RWPE2 (cell line): ENCODE measurements at places on chromosomes 11 and 22.

- no peak for DNase-seq
- no peaks in the 10 kb centered on the region for H3K36me3 ChIP-seq
- H3K4me1 ChIP-seq, result no peaks in the 10 kb centered on the region
- no peak overlapping the region for H3K4me3 ChIP-seq
- no peaks in the 10 kb centered on the region for H3K27me3 ChIP-seq
These were observed 160.9 kb upstream of the MTMR2 start for GRCh38 chr11:96084610-96085318.

- H3K36me3 ChIP-seq, result no peaks in the 10 kb centered on the region
- peaks cover 13% of the 10 kb centered on the region for H3K4me1 ChIP-seq
- no peak for DNase-seq
- H3K4me3 ChIP-seq, result no peak overlapping the region
- H3K27me3 ChIP-seq, result no peaks in the 10 kb centered on the region
- H3K27ac ChIP-seq, result no peak overlapping the region
These were observed 20.4 kb upstream of the LDLRAD3 start for GRCh38 chr11:35923452-35923851.

DNA sequence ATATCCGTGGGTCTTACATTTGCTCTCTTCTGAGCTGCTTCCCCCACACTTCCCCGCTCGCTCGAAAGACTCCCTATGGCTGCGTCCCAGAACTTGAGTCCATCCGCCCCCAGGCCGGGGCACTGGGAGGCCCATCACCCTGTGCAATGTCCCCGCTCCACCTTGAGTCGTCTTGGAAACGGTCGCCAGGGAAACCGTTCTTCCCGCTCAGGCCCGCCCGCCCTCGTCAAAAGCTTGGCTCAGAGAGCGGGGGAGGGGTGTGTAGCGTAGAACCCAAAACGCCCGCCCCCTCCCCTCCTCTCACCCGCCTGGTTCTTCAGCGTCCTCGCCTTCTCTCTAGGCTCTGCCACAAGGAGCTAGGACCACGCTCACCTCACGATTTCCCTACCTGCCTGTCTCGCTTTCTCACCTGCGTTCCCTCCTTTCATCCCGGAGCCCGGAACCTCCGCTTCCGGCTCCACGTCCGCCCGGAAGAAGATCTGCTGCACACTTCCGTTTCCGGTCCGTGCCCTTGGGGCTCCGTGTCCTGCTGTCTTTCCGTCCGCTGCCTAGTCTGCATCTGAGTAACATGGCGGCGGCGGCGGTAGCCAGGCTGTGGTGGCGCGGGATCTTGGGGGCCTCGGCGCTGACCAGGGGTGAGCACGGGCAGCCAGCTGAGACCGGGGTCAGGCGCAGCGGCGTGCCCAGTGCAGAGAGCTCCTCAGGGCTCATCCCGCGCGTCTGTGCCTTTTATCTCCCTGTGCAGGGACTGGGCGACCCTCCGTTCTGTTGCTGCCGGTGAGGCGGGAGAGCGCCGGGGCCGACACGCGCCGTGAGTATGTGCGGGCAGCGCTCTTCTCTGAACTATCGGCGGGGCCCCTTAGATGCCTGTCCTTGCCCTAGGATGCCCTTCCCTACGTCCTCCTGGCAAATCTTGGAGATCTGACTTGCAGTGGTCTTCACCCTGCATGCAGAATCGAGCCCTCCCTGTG, at the start of the genes KBTBD4 and NDUFS3:
Gene KBTBD4 (minus strand): TSS at position 447 of the 971 bp plus-strand sequence. CDS start 19 bp downstream, at position 428.
Gene NDUFS3 (plus strand): TSS at position 551 of the 971 bp plus-strand sequence. CDS start 18 bp downstream, at position 569.
- H3K27ac ChIP-seq, result peak within 1 kb of the TSS; percentile 51
- DNase-seq, result peak; percentile 88
- H3K4me1 ChIP-seq, result peaks cover 8% of the 10 kb centered on the region
- H3K36me3 ChIP-seq, result peaks cover 71% of the 10 kb centered on the region
- peak within 1 kb of the TSS; percentile 93 for H3K4me3 ChIP-seq

DNA sequence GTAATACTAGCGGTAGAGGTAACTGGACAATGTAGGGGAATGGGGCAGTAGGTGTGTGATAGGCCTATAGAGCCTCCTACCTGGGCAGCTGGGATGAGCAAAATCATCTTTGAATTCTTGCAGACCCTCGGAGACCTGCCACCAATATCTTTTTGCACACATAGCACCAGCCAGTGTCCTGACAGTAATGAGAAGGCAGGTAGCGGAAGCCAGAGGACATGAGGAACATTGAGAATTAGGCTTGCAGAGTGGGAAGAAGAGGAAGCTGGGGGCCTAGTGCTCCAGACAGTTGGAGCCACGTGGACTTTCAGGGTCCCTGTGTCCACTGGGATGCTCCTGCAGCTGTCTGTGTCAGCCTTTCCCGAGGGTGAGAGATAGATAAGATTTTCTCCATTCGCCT, 17.2 kb upstream of the SYT13 start:
- H3K4me1 ChIP-seq, result no peaks in the 10 kb centered on the region
- no peak overlapping the region for H3K4me3 ChIP-seq
- H3K27me3 ChIP-seq, result peaks cover 9% of the 10 kb centered on the region
- DNase-seq, result no peak
- no peak overlapping the region for H3K27ac ChIP-seq
- H3K36me3 ChIP-seq, result no peaks in the 10 kb centered on the region

GRCh38 chr11:109308551-109308950, 113.4 kb upstream of the C11orf87 start:
- no peaks in the 10 kb centered on the region for H3K27me3 ChIP-seq
- no peak for DNase-seq
- H3K36me3 ChIP-seq, result no peaks in the 10 kb centered on the region
- no peaks in the 10 kb centered on the region for H3K4me1 ChIP-seq
- H3K4me3 ChIP-seq, result no peak overlapping the region

GRCh38 chr22:24402460-24403192, 24.8 kb upstream of the ADORA2A start:
- no peak for DNase-seq
- no peak overlapping the region for H3K4me3 ChIP-seq
- H3K27me3 ChIP-seq, result no peaks in the 10 kb centered on the region
- peak overlapping the region; percentile 17 for H3K27ac ChIP-seq

DNA sequence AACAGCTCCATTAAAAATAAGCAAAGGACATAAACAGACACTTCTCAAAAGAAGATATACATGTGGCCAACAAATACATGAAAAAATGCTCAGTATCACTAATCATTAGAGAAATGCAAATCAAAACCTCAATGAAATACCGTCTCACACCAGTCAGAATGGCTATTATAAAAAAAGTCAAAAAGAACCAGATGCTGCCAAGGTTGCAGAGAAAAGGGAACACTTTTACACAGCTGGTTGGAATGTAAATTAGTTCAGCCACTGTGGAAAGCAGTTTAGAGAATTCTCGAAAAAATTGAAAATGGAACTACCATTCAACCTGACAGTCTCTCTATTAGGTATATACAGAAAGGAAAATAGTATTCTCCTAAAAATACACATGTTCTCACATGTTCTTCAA, 102.4 kb upstream of the FIBIN start:
- no peaks in the 10 kb centered on the region for H3K4me1 ChIP-seq
- no peak for DNase-seq
- H3K27ac ChIP-seq, result no peak overlapping the region
- H3K27me3 ChIP-seq, result no peaks in the 10 kb centered on the region
- H3K4me3 ChIP-seq, result no peak overlapping the region

DNA sequence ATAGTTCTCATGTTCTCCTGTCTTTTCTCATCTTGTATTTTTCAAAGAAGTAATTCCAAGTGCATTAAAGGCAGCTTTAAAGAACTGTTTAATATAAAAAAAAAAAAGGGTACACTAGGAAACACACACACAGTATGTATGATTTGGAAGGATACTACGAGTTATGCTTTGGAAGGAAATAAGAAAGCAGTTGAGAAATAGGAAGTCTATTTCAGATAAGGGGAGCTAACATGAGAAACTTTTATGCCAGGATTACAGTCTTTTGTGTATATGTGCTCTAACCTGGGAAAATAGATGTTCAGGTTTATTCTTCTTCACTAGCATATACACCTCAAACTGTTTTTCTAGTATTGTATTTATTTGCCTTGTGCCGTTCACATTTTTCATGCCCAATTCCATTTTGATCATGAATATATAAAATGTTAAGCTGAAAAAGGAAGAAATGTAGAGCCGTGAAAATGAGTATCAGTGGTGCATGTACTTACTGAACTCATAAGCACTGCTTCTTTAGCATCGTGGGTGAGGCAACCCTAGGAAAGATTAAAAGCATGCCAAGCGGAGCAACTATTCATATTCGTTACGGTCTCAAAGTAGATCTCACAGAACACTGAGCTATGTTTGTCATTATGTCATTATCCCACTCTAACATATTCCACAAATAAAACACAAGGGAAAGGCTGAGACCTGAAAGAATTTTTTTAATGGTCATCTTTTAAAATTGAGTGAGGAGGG, 59.6 kb downstream of the GUCY1A2 start:
- no peak overlapping the region for H3K4me3 ChIP-seq
- H3K4me1 ChIP-seq, result peaks cover 15% of the 10 kb centered on the region
- no peak for DNase-seq
- H3K27ac ChIP-seq, result no peak overlapping the region
- H3K36me3 ChIP-seq, result no peaks in the 10 kb centered on the region

GRCh38 chr22:37213218-37213855, 1.1 kb upstream of the SSTR3 start:
- no peaks in the 10 kb centered on the region for H3K4me1 ChIP-seq
- no peaks in the 10 kb centered on the region for H3K27me3 ChIP-seq
- peak; percentile 44 for DNase-seq
- H3K27ac ChIP-seq, result no peak overlapping the region

GRCh38 chr11:88886796-88887195, 179.0 kb downstream of the GRM5 start:
- H3K27me3 ChIP-seq, result no peaks in the 10 kb centered on the region
- H3K4me3 ChIP-seq, result no peak overlapping the region
- no peak for DNase-seq
- no peaks in the 10 kb centered on the region for H3K36me3 ChIP-seq
- H3K4me1 ChIP-seq, result no peaks in the 10 kb centered on the region
- no peak overlapping the region for H3K27ac ChIP-seq

DNA sequence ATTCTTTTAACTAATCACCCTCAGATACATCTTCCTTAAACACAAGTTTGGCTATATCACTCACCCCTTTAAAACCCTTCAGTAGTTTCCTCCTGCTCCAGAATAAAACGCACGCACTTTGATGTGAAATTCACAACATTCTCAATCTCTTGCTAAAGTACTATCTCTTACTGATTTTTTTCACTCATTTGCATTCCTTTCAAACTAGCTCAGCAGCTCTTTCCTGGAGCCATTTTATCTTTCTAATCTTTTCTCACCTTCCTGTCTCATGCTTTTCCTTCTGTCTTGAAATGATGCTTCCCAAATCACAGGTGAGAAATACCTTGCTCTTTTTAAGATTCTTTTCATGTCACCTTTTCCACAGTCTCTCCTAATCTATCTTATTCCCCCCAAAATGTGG, 1074.4 kb downstream of the DLG2 start:
- no peaks in the 10 kb centered on the region for H3K4me1 ChIP-seq
- no peaks in the 10 kb centered on the region for H3K27me3 ChIP-seq
- no peaks in the 10 kb centered on the region for H3K36me3 ChIP-seq
- H3K4me3 ChIP-seq, result no peak overlapping the region
- no peak for DNase-seq

DNA sequence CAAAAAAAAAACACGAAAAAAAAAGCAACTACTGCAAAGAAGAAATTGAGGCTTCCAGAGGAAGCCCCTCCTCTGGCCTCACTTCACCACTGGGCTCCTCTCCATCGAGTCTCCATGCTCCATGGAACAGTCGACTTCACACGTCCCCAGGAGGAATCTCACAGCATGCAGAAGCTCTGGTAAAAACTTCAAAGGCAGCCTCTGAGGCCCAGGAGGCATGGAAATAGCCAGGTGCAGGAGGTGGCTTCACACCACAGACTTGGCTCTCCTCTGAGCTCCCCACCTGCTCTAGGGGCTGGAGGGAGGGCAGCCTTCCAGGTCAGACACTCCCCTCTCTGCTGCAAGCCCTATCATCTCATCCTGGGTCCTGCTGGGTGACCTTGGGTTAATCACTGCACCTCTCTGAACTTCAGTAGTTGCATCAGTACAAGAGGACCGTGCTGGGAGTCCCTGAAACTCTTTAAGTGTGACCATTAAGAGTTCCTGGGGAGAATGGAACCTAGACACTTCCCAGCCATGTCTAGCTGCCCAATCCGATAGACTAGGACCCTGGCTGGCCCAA, 8.2 kb downstream of the PDE2A start:
- DNase-seq, result no peak
- H3K4me1 ChIP-seq, result no peaks in the 10 kb centered on the region
- no peaks in the 10 kb centered on the region for H3K36me3 ChIP-seq
- no peak overlapping the region for H3K27ac ChIP-seq
- no peak overlapping the region for H3K4me3 ChIP-seq

DNA sequence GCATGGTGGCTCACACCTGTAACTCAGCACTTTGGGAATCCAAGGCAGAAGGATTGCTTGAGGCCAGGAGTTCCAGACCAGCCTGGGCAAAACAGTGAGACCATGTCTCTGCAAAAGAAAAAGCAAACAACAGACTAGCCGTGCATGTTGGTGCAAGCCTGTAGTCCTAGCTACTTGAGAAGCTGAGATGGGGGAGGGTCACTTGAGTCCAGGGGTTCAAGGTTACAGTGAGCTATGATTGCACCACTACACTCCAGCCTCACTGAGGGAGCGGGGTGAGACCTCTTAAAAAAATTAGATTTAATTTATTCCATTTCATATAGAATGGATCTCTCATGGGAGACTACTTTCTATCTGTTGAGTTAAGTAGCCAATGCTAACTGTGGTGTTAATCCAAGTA, 50.4 kb downstream of the DDX10 start:
- peaks cover 15% of the 10 kb centered on the region; the same call in 1 of the 2 replicates for H3K36me3 ChIP-seq
- H3K4me1 ChIP-seq, result no peaks in the 10 kb centered on the region
- no peak for DNase-seq
- no peaks in the 10 kb centered on the region for H3K27me3 ChIP-seq

- no peak overlapping the region for H3K4me3 ChIP-seq
- no peaks in the 10 kb centered on the region for H3K36me3 ChIP-seq
- peaks cover 45% of the 10 kb centered on the region for H3K27me3 ChIP-seq
These were observed 29.5 kb upstream of the NCAM1 start for GRCh38 chr11:112931703-112932102.

- peak; percentile 82 for DNase-seq
- H3K27ac ChIP-seq, result peak overlapping the region; percentile 98
- H3K27me3 ChIP-seq, result no peaks in the 10 kb centered on the region
- no peaks in the 10 kb centered on the region for H3K36me3 ChIP-seq
- H3K4me1 ChIP-seq, result peaks cover 36% of the 10 kb centered on the region
- no peak overlapping the region for H3K4me3 ChIP-seq
These were observed 37.2 kb upstream of the ACER3 start for GRCh38 chr11:76823481-76824028.

DNA sequence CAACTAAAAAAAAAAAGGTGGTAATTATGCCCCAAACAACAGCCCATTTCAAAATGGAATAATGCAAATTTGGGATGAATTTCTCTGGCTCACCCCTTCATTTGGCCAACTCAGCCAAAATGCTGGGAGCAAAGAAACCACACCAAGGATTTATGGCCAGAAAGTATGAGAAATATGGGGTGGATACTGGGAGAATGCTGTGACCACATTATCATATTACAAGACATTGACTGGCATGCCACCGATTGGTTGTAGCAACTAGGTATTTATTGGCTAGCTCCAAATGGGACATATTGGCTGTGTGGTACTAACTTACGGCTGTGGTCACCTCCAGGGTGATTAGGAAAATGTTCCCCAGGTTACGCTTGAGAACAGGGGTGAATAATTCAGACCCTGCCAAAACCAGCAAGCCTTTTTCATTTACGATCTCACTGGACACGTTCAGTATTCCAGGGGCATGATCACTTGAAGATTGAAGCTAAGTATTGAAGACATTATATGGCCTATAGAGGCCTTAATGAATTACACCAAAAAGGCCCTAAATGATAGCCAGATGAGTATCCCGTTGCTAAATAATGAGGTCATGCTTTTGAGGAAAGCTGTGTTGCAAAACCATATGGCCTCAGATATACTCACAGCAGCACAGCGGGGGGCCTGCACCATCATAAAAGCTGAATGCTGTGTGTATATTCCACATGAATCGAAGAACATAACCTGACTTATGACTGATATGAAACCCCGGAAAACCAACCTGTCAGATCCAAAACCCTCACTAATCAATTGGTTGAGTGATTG, 3.8 kb upstream of the FDX1 start:
- no peak overlapping the region for H3K4me3 ChIP-seq
- no peak overlapping the region for H3K27ac ChIP-seq
- no peak for DNase-seq
- H3K36me3 ChIP-seq, result no peaks in the 10 kb centered on the region
